CD4-positive, alpha-beta T cell treated with Interleukin-6 at 100 ng/mL for 8 hours (primary cell): ENCODE measurements at places on chromosomes 16 and 17.

- no peak for DNase-seq
Measured at GRCh38 chr17:43577664-43578403, 31.7 kb upstream of the ETV4 start.

DNA sequence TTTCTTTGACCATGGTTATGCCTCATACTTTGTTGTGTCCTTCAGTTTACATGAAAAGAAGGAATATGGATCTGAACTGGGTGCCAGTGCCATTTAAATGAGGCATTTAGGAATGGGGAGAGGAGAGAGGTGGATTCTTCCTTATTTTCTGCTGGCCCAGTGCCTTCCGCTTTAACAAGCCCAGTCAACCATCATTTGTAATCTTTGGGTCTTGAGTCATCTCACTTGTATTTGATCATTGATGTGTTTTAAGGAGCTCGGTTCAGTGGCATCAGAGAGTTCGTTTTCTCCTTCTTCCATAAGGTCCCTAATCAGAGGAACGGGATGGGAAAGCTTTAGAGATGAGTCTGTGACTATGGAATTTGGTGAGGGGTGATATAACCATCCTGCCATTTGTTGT is 334.9 kb downstream of the WWOX start:
- no peak for DNase-seq

DNA sequence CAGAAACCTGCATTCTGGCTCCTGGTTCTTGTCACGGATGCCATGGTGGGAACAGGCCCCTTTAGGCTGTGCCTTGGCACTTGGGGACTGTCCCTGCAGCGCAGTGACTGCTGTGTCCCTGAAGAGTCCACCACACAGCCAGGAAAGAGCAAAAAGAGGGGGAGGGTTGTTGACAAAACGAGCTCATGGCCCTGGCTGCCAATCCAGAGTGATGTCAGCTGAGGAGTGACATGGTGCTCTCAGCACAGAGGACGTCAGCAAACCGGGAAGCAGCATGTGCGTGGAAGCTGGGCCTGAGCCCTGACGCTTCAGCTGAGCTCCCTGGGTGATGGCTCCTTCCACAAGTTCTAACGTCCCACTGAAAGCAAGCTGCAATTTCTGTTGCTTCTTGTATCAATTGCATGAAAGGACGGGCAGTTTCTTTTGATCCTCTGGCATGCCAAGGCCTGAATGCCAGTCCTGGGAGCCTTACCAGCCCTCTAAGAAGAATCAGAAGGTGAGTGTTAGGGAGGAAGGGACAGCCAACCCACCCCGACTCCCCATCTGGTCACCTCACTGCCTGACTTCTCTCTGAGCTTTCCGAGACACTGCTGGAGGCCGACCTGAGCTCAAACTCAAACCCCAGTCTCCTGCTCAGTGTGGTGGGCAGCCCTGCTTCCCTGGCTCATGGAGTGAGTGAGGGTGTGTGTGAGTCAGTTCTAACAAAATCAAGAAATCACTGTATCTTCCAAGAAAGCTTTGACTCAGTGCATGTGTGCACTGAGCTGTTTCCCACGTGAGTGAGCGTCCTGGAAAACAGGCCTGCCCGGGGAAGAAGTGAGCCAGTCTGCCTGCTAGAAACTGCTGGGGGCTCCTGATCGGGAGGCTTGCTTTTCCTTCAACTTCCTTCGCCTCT is 14.7 kb upstream of the WNT3 start:
- DNase-seq, result no peak

- no peak for DNase-seq
Measured at GRCh38 chr16:11996433-11997330, 20.1 kb downstream of the SNX29 start.

DNA sequence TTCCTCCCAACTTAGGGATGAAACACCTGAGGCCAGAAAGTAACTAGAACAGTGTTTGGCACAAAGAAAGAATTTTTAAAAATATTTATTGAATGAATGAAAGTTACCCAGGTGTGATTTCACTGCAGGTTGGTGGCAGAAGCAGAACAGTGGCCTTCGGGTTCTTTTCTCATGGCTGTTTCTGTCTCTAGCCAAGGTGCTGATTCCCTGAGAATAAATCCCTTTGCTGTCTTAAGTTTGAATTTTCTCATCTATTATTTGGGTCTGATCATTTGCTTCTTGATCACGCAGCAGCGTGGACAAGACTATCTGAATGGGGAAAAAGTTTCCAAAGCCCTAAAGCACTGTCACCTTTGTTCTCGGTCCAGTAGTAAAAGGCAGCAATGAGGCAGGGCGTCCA is 73.1 kb upstream of the KIFC3 start:
- no peak for DNase-seq

- no peak for DNase-seq
Measured at GRCh38 chr16:27174798-27175197, 28.5 kb upstream of the KDM8 start.

DNA sequence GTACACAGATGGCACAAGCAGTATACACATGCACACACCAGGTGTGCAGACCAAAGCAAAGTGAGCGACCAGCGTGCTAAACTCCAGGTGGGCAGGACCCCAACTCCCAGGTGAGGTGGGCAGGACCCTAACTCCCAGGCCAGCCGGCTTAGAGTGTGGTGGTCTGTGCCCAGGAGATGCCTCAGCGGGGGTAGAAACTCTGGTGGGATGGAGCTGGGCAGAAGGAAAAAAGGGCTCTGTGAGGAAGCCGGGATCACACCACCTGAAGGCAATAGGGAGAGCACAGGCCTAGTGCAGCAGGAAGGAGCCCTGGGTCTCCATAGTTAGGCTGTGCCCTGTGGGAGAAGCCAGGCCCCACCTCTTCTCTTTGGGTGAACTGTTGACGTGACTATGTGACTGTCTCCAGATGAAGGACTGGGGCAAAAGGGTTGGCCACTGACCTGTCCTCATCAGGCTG is 1.6 kb upstream of the FOXJ1 start:
- DNase-seq, result no peak

- DNase-seq, result no peak
Measured at GRCh38 chr17:1077581-1077985, 80.7 kb downstream of the TIMM22 start.

- DNase-seq, result no peak
Measured at GRCh38 chr17:52064791-52065211, 93.7 kb downstream of the CA10 start.

DNA sequence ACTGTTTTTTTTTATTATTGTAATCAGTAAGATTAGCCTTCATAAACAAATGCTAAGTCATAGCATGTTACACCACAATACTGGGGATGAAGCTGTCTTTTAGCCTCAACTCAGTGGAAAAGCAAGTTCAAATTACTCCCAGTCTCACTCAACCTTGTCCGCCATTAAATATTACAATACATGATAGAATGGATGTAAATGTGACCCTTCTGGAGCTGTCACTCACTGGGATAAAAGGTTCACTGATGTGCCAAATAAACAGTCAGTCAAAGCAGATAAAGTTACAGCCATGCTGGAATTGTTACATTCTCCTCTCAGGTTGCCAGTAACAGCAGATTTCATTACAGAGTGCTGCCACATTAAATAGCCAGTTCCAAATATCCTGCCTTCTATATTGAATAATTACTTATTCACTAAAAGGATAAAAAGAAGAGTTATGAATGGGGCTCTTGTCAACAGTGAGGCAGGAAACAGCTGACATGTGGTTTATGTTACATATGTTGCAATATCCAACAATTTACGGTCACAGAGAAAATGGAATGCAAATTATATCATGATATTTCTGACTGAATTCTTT is 53.4 kb downstream of the BRIP1 start:
- no peak for DNase-seq

DNA sequence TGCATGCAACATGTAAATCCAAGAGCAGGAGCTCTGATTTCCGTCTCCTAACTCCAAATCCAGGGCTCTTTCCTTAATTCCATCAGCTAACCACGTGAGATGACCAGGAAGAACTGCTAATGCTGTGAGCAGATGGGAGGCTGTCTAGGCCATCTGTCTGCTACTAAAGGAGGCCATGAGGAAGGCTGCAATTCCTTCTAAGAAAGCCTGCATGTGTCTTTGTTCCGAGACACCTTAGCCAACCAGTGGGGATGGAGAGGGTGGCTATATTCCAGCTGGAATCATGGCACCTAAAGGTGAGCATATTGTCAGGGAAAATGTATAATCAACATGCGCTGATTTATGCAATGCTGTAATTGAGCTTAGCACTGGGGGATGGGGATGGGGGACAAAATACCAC is 267.2 kb upstream of the CDH5 start:
- DNase-seq, result no peak

GRCh38 chr16:71854369-71854948 is 8.7 kb downstream of the ATXN1L start:
- DNase-seq, result no peak
